ENCODE measurements at places on chromosomes 1 and 21.

DNA sequence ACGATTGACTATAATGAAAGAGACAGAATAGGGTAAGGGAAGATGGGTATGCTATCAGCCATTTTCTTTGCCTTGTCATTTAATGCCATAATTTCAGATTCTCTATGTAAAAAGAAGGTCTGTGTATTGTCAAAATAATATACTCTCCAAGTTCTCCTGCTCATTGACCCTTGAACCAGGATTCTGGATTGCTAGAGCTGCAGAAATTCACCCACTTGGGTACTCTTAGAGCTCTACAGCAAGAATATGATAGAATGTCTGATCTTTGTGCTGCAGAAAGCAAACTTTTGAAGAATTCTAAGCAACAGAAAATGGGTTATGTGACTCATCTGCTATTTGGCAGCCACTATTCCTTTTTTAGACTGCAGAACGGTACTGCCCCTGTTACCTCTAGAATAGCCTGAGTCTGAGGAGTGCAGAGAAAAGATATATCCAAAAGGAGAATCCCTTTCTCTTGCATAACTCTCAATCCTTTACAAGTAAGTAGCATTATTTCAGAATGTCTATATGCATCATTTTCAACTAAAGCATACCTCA is 78.2 kb upstream of the TENT5C start:
- no peak for DNase-seq

DNA sequence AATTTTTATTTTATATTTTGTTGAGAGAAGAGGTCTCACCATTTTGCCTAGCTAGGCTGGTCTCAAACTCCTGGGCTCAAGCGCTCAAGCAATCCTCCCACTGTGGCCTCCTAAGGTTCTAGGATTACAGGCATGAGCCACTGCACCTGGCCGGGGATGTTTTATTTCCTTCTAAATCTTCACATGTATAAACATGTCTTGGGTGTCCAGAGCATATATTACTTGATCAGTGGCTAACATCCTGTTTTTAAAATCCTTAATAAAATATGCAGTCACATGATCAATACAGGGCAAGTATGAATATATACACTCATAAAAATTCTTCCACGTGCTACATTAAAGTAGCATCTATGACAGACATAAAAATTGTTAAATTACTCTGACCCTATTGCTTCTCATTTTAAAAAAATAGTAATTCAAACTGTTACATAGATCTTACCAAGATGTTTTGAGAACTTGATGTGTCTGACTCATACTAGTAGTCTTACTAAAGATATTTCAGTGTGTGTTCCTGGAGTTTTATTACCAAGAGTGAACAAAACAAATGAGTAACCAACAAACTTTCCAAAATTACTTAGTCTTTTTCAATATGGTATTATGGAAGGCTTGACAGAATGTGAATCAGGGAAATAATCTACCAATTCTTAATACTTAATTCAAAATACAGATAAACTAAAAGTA is 222.5 kb downstream of the SLC45A1 start:
- DNase-seq, result no peak

- DNase-seq, result no peak
These were observed 170.8 kb downstream of the EDEM3 start for GRCh38 chr1:184583849-184584248.

DNA sequence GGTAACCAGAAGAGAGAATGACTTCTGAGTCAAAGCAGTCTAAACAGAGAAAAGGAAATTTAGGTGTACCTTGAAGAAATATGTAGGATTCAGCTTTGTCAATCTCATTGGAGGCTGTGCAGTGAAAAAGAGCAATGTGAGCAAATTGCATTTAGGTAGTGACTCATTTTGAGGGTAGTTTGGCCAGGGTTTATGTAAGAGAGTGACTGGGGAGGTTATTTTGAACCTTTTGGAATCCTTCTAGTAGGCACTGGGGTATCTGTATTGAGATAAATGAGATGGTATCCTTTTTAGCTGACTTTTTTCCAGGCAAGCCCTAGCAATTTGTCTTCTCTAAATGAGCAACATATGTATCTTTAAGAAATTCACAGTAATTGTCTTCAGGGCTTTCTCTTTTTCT is 95.9 kb downstream of the DISP1 start:
- DNase-seq, result no peak

Data from activated CD4-positive, alpha-beta T cell treated with anti-CD3 and anti-CD28 coated beads for 4 hours (primary cell).